ENCODE measurements at places on chromosomes 1 and 21.

DNA sequence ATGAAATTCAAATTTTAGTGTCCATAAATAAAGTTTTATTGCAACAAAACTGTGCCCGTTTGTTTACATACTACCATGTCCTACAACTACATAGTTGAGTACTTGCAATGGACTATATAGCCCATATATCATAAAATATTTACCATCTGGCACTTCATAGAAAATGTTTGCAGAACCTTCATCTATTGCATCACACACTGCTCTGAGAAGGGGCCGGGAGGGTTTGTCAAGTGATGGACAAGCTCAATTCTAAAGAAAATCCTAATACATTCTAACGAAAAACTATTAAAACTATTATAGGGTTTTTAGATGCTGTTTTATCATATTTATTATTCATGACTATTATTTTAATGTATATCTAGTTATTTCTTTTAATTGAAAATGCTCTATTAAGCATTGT lies 35.9 kb downstream of the RGSL1 start:
- no peak for DNase-seq

DNA sequence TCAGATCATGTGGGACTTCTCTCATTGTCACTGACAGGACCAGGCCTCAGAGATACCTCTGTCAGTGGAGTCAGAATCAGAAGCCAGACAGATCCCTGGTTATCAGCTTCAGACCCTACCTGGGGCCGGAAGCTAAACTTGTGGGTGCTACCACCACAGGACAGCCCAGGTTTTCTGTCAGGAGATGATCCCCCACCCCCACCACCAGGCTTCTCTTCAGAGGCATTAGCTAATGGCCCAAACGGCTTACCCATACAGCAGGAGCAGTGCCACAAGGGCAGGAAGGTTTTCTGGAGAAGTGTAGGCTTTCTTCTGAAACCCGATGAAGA lies 105.5 kb downstream of the ABCA4 start:
- no peak for DNase-seq

GRCh38 chr1:210905365-210905904 lies 228.5 kb downstream of the KCNH1 start:
- no peak for DNase-seq

DNA sequence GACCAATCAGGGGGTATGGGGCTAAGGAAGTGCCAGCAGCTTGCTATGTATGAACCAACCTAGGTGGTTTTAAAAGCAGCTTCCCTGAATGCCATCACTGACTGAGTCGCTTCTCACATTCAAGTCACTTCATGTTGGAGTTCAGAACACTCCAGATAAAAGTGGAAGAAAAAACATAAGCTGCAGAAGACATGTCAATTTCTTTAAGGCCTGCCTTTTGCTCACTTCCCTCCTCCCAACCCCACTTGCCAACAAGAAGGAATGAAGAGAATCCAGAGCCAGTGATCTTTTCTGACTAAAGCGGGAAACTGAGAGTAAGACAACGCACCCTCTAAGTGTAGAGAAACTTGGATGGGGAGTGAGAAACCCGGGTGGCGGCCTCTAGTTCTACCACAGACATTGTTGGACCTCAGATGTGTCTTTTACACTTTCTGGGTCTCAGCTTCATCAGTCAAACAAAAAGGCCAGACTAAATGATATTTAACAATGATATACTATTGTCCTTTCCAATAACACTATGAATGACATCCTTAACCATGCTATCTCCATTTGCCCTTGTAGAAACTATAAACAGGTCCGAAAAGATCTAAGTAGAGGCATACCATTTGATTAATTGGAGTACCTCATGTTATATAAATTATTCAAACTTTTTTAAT lies 54.1 kb downstream of the LUZP1 start:
- no peak for DNase-seq

DNA sequence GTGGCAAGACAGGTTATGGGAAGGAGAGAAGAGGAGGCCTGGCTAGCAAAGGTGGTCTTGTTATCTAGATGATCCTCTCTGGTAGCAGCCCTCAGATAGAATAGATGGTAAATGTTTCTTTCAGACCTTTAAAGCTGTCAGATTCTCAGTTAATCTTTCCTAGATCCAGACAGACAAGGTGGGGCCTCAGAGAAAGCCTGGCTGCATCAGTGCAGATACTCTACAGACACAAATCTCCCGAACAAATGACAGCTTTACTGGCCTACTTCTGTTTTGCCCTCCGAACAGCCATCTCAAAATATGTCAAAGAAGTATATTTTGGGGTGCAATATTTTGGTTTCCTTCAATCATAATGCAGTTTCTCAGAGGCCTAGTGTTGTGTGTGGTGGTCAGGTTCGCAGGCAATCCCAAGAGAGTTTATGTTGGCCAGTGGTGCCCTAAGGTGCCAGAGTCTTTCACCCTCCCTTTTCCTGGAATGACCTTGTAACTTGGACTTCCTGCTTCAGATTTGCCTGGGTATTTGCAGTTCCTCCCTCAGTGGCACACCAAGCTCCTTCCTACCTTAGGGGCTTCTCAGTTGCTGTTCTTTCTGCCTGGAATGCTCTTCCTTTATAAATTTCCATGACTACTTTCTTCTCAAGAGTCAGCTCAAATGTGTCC lies 7.0 kb downstream of the LRRC8B start:
- no peak for DNase-seq

DNA sequence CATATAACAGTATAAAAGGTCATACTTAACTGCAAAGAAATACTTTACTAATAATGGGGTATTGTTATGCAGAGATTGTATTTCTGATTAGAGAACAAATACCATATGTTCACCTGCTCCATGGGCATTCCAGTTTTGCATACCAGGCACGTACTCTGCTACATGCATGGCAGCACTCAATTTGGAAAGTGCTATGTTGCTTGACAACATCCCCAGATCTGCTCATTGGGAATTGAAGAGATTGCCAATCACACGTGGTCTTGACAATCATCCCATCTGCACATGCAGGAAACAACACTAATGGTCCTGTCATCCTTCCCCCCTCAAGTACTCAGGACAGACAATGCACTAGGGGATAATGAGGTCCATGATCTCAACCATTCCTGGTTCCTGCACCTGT lies 63.4 kb upstream of the PDE4B start:
- no peak for DNase-seq

GRCh38 chr1:119859647-119860046 lies 36.7 kb downstream of the ADAM30 start:
- no peak for DNase-seq

DNA sequence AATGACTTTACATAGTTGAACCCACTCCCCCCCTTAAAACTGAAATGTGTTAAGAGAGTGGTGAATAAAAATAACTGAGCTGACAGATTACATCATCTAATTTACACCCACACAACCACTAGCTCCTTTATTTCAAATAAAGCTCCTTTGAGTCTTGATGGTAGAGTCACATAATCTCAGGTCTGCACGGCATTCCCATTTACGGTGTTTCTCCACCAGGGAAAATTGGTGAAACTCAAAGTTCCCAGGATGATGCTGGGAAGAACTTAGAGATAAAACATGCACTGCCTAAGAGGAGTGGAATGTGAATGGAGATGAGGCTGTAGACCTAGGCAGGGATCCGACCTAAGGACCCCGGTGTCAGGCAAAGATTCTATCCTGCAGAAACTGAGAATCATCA lies 727.8 kb upstream of the ADAMTS5 start:
- no peak for DNase-seq

GRCh38 chr1:157490467-157491165 lies 61.7 kb downstream of the FCRL5 start:
- peak; percentile 53 for DNase-seq

DNA sequence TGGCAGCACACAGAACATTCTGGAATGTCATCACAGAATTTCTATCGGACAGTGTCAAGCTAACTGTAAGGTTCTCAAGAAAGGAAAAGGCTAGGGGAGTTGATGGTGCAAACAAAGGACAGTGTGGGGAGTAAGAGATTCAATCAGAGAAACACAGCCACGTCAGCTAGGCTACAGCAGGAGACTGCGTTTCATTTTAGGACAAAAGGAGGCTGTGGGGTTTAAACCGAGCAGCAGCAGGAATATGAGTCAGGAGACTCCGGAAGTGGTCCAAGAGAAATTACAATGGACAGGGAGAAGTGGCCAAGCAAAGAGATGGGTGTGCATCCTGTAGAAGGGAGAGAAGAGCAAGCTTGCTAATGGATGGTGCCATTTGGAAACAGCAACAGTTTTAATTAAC lies 37.4 kb upstream of the C1orf198 start:
- DNase-seq, result no peak

DNA sequence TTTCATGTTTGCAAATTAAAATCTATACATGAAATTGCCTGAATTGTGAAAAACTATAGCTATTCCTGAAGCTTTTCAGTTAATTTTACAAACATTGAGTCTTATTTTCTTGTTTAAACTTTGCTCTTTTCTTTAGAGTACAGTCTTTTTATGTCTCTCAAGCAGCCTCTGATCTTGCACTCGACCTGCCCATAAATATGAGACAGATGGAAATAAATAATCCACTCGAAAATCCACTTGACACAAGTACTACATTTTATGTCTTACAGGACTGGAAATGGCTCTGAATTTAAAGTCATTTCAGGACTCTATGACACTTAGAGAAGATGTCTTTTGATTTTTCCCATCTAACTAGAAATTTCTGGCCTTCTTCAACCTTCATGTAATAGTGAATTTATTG lies 283.8 kb downstream of the USP25 start:
- no peak for DNase-seq

GRCh38 chr1:248823517-248824001 lies 2.2 kb downstream of the SH3BP5L start:
- no peak for DNase-seq

DNA sequence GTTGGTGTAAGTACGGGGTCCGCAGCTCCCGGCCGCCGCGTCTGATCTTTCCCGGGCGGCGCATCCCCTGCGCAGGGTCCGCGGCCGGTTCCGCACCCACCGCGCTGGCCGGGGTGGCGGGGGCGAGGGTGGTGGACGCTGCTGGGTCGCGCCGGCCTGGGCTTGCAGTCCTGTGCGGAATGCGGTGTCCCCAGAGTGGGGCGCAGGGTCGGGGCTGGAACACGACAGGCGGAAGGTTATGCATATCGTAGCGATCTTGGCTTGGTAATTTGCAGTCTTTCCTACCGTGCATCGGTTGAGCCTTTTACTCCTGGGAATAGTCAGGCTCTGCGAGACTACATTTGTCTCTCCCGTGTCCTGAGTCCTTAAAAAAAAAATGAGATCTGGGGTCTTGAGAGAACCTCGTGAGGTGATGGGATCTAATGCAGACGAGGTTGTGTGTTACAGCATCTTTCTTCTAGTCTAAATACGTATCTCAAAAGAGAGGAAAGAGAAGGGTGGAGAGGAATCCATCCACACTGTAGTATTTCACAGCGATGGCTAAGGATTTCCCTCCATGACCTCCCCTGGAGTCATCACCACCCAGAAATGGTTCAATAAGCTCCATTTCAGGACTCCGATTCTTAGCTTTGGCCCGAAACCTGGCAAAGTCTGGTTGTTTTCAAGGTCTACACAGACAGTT lies 572 bp downstream of the ATP1B1 start:
- no peak for DNase-seq

Measured in stimulated activated CD4-positive, alpha-beta T cell treated with anti-CD3 and anti-CD28 coated beads, Interleukin-12 subunit alpha, Interleukin-12 subunit beta, amount 100 ng/mL, for 4 hours (primary cell).